ENCODE measurements at places on chromosomes 16 and 17. TPM values are rescaled to one million over a fixed set of nuclear protein-coding genes. Genes with fewer than 3 reads are reported as not detected.

The GPRC5C gene
- total RNA-seq = 207 TPM

The NPLOC4 gene
- total RNA-seq = 102 TPM

The NPIPA7 gene
- 10.3 TPM for total RNA-seq

The CES3 gene
- 2.7 TPM for total RNA-seq

The MVP gene
- total RNA-seq = 9.0 TPM

The NOXO1 gene
- total RNA-seq = 1.5 TPM

The DHRS7C gene
- total RNA-seq = not detected

The EXOC3L1 gene
- not detected for total RNA-seq

The MTSS2 gene
- 55.0 TPM for total RNA-seq

The EVI2B gene
- not detected for total RNA-seq

The CD300LB gene
- not detected for total RNA-seq

DNA sequence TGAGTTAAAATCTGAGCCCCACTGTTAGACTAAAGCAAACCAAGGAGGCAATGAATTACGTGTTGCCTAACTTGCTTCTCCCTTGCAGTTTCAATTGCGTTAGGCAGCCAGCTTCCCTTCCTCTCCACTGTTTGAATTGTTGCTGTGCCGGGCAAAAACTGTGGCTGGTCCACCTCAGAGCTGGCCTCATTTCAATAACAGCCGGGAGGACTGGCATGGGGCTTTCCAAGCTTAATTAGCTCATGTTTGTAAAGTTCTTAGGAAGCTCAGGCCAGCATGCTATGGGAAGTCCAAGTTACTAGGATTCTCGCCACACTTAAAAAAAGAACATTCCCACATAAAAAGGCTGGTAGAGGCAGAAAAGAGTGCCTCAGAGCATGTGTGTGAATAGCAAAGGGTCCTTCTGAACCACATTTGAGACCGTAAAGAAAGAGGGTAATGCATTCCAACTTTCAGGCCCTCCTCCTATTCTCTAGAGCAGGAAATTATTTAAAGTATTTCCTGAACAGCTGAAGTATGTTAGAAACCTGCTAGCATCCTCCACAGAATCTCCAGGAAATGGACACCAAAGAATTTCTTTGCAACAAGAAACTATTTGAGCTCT lies 79.0 kb upstream of the SMURF2 start:
- DNase-seq = no peak

GRCh38 chr17:63881935-63882601 lies at the start of gene GH2:
GH2 (minus strand) TSS chr17:63881944; CDS start chr17:63881801, 143 bp downstream.
- DNase-seq = peak; percentile 41

DNA sequence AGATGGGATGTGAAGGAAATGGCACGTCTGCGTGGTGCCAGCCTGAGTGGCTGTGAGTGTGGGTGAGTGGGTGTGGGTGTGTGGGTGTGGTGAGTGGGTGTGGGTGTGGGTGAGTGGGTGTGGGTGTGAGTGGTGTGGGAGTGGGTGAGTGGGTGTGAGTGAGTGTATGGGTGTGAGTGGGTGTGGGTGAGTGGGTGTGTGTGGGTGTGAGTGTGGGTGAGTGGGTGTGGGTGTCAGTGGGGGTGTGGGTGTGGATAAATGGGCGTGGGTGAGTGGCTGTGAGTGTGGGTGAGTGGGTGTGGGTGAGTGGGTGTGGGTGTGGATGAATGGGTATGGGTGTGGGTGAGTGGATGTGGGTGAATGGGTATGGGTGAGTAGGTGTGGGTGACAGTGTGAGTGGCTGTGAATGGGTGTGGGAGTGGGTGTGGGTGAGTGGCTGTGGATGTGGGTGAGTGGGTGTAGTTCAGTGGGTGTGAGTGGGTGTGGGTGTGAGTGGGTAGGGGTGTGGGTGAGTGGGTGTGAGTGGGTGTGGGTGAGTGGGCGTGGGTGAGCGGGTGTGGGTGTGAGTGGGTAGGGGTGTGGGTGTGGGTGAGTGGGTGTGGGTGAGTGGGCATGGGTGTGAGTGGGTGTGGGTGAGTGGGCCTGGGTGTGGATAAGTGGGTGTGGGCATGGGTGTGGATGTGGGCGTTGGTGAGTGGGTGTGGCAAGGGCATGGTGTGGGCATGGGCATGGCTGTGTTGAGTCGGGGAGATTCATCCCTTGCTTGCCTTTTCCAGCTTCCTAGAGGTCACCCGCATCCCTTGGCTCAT lies 80.8 kb downstream of the ZDHHC7 start:
- DNase-seq = no peak

DNA sequence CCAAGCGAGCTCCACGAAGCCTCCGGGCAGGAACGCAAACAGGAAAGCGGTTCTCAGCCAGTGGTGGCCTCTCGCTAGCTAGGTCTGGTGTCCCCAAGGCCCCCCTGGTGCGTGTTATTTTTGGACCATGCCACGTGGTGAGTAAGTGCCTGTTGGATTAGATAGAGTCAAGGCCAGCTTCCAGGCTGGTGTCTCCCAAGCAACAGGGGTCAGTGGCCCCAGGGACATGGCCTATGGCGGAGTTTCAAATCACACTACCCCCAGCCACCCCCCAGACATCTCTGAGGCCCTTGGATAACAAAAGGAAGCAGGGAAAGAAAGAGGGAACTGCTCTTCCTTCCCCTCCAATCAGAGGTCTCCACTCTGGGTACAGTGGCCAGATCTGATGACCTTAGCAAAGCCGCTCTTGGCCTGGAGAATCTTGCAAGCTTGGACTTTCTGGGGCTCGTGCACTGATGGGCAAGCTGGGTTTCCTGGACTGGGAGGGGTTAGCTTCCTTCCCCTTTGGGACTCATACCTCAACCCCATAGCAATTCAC lies 58.2 kb downstream of the MAF start:
- no peak for DNase-seq

DNA sequence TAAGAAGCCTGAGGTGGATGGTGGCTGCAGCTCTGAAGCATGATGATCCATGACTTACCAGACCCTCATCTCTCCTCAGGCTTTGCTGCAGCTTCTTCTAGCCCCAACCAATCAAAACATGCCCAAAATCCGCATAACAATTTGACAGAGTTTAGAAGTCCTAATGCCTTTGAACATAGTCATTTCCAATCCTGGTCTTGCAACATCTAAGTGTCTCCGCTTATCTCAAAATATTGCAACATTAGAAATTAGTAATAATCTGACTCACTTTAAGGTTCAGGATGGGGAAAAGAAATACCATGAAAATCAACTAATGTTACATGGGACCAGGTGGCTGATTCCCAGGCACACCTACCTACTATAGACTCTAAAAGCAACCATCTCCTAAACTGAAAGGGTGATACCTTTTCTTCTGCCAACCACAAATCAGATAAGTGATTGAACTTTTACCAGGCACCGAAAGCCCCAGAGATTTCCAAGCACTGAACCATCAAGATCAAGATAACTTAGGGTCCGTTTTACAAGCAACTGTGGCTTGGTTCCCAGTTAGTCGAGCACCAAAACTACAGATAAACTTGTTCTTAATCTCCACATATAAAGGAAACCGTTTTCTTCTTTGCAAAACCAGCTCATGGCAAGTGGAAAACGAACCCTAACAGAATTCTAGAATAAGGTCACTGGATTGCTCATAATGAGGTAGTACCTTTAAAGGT lies 14.0 kb downstream of the ERN1 start:
- DNase-seq = no peak

- no peak for DNase-seq
Measured at GRCh38 chr17:20214794-20215193, 205.6 kb downstream of the SPECC1 start.

- DNase-seq = no peak
Measured at GRCh38 chr16:49516382-49517036, 142.9 kb downstream of the C16orf78 start.

DNA sequence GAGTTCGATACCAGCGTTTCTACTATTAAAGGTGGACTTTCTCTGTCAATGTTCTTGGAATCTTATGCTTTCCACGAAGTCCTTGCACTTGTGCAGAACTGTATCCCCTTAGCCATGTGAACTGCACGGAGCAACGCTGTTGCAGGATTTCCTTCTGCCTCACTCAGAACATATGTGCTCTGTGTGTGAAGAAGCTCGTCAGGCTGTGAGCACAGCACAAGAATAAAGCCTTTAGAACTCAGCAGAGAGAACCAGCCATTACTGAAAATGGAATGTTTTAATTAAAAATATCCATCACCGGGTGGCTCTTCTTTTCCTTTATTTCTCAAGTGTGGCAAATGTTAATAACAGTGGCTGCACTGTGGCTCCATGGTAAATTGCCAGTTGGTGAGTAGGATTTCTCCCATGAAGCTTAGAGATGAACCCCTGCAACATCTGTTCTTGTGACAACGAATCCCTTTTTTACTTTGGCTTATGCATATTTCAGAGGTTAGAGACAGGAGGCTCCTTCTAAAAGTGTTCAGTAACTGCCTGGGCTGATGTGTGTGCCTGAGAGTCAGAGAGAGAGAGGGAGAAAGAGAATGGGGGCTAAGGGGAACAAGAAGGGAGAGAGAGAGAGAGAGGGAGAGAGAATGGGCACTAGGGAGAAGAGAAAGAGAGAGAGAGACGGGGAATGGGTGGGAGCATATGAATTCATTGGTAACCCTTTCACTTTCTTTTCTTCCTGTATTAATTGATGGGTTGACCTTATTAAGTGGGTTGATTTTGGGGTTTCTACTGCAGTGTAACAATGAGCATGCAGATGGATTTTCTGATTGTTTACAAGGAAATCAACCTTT lies 50.0 kb downstream of the RPTOR start:
- no peak for DNase-seq

DNA sequence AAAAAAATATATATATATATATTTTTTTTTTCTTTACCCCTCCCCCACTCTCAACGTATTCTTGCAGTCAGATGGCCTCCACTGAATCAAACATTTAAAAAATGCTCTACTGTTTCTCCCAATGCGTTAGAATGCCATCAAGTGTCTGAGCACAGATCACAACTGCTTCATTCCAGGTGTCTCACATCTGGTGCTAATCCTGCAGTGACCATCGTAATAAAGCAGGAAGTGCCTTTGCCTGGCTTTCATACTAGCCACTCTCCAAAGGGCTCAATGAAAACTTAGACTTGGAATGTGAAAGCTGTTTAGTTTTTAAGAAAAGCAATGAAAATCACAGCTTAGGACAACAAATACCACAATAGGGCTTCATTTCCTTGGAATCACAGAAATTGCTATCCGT lies 37.2 kb downstream of the SKAP1 start:
- DNase-seq = no peak

DNA sequence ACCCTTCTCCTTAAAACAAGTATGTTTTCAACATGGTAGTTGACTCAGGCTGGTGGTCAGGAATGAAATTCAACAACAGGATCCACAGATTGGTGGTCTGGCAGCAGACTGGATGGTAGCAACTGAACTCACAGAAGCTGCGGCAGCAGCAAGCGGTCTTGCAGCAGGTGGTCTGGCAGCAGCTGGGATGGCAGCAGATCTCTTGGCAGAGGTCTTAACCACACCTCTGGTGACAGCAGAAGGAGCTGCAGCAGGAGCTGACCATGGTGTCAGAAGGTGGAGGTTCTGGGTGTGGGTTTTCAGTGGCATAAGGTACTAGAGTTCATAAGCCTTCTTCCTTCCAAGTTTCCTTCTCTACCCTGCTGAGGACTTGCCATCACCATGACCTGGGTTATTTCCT lies 2.2 kb upstream of the KRTAP4-1 start:
- DNase-seq = no peak

DNA sequence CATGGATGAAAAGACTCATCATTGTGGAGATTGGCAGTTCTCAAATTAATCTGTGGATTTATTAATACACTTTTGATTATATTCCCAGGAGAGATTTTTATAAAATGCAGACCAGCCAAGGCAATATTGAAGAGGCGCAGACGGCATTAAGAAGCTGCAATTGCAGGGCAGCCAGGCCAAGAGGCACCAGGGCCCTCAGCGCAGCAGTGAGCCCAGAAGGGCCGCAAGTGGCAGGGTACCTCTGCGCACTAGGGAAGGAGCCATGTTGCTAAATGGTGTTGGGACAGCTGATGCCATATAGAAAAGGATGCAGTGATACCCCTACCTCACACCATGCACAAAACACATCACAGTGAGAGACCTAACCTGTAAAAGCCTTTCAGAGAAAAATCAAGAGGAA lies 36.6 kb upstream of the CHMP6 start:
- DNase-seq = no peak

DNA sequence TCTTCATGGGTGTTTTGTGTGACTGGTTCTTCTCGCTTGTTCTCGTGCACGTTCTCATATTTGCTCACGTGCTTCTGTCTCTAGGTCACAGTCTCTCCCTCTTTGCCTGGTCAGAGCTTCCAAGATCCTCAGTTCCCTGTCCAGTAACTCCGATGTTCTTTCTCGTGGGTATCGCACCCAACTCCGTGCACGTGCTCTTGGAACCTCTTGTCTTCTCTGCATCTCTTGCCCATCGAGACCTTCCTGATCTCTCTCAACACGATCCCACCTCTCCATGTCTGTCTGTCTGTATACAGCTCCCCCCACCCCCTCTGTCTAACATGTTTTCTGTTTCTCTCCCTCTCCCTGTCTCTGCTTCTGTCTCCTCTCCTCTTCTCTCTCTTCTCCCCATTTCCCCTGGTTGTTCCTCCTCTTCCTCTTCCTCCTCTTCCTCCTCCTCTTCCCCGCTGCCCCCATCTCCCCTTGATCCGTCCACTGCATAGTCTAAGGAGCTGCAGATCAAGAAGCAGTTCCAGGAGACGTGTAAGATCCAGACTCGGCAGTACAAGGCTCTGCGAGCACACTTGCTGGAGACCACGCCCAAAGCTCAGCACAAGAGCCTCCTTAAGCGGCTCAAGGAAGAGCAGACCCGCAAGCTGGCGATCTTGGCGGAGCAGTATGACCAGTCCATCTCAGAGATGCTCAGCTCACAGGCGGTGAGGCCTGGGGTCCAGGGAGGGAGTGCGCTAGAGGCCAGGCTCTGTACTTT lies 6.1 kb downstream of the HIRIP3 start:
- no peak for DNase-seq

DNA sequence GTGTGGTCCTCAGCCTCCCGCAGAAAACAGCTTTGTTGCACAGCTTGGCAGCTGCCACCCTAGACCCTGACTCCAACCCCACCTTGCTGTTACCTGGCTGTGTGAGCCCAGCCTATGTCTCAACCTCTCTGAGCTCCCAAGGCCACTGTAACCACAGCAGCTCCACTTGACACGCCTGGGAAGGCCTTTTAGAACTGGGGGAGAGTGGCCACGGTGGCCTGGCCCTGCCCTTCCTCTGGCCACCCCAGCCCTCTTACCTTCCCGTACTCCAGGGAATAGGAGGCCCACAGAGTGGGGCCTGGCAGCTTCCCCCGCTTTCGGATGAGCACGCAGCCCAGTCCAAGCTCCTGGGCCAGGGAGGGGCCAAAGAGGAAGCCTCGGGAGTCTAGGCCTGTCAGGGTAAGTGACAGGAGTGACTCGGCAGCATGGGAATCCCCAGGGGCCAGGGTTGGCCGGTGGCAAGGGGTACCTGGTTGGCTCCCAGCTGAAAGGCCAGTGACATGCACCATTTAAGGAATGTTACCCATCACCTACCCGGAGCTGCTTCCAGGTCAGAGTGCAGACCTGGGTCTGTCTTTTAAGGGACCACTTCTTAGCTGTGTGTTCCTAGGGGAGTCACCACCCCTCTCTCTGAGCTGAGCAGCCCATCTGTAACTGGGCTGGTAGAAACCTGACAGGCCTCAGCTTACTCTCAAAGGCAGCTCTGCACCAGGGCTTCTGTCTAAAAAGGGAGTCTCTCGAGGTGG lies 1.4 kb downstream of the APRT start:
- DNase-seq = no peak
